Right atrium auricular region (tissue), 2 donors: ENCODE measurements at places on chromosomes 3 and 15.

DNA sequence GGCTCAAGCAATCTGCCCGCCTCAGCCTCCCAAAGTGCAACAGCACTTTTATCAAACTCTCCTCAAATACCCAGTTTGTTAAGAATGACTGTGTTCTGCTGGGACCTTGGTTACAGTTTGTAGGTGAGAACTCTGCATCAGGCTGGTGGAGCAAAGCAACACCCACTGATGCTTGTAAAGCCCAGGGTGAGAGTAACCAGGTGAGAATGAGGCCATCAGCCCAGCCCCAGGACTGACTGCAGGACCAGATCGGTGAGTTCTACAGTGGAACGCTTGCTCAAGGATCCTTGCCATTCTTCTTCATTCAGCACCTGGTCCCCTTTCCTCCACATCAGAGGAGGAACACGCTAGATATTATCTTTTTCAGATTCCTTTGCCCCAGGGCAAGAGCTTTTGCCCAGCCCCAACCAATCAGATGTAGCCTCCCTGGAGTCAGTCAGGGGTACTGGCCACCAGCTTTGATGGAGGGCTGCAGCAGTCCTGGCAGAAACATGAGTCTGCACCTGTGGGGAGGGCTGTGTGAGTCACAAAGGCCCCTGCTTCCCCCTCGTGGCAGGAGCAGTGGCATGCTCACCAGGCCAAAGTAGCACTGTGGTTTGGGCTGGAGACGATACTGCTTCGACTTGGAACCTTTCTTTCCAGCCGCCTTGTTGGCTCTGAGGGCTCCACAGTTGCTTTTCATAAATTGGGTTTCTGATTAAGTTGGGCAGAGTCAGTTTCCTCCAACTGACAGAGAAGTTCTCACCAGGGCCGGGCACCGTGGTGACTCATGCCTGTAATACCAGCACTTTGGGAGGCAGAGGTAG, 3.5 kb upstream of the SHISA5 start:
- peak; percentile 61 for DNase-seq

DNA sequence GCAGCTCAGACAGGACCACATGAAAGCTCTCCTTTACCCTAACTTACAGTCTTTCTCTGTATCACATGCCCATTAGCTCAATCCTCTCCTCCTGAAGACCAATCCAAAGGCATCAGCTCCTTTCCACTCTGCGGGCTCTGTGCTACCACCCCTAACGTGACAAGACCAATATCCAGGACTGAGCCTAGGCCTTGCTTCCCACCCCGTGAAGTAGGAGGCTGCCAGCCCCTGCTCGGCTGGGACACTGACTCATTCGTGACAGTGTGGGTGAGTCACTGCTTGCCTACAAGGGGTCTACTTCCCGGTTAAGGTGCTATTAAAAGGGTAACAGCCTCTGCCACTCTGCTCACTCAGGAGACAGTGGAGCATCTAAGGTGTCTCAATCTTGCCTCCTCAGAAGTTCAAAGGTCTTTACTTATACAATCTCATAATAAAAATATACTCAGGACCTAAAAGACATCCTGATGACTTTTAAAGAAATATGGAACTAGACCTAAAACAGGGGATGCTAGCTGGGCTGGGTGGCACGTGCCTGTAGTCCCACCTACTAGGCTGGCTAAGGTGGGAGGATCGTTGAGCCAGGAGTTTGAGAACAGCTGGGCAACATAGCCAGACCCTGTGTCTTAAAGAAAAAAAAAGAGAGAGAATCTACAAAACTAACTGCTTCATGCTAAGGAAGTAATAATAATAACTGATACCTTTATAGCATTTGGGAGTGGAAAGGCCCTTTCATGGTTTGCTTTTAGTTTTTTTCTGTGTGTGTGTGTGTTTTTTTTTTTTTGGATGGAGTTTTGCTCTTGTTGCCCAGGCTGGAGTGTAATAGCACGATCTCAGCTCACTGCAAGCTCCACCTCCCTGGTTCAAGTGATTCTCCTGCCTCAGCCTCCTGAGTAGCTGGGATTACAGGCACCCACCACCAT, 55.0 kb downstream of the TMEM44 start:
- DNase-seq: peak; percentile 93

GRCh38 chr3:10170915-10171478, 6.3 kb downstream of the IRAK2 start:
- no peak for DNase-seq

GRCh38 chr3:127929818-127930413, 14.9 kb downstream of the KBTBD12 start:
- DNase-seq: no peak

DNA sequence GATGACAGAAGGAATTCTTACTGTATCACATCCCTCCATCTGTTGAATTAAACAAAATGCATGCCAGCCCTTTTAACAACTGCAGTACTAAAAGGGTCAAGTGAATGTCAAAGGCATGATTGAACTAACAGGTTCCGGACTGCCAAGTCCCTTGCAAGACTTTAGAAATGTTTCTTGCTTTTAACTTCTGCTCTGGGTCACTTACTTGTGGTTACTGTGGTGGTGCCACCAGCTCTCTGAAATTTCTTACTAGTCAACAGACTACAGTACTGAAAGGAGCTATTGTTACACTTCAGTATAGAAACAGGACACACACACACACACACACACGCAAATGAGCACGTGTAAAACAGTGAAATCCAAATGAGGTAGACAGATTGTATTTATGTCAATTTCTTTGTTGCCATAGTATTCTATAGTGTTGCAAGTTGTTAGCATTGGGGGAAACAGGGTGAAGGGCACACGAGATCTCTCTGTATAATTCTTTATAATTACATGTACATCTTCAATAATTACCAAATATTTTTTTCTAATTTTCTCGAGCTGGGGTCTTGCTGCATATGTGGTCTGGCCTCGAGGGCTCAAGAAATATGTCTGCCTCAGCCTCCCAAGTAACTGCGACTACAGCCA, 79.9 kb upstream of the SLC25A26 start:
- DNase-seq: no peak

DNA sequence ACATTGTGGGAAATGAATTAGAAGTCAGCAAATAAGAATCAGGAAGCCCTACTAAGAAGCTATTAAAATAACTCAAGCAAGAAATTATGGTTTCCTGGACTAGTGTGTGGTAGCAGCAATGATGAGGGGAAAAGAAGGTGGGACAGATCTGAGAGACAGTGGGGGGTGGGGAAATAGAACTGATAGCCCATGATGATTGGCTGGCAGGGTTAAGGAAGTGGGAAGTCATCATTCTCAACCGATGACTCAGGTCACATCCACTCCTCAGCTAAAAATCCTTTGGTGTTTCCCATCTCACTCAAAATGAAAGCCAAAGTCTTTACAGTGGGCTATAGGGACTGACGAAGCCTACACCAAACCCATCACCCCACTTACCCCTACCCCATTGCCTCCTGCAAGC, 153.9 kb upstream of the ARHGEF26 start:
- no peak for DNase-seq

GRCh38 chr3:30084971-30085403, 521.4 kb upstream of the TGFBR2 start:
- DNase-seq: no peak

- no peak for DNase-seq
These were observed 651 bp downstream of the UBA3 start for GRCh38 chr3:69079269-69080159.

- DNase-seq: no peak
These were observed 752 bp downstream of the CEP63 start for GRCh38 chr3:134486577-134487041.

DNA sequence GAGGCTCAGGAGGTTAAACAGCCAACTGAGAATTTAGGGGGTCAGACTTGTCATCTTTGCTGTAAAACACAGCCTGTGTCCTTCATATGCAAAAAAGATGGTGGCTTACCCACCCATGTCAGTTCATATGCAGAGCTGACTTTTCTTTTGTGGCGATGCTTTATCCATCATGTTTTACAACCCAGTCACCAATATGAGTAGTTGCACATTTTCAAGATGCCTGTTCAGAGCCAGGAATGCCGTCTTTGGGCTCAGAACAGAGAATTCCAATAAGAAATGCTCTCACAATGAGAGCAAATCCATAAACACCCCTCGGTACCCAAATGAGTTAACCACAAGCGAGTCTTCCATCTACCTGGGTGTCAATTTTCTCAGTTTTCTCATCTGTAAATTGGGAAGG, 83.6 kb downstream of the TIGIT start:
- no peak for DNase-seq

DNA sequence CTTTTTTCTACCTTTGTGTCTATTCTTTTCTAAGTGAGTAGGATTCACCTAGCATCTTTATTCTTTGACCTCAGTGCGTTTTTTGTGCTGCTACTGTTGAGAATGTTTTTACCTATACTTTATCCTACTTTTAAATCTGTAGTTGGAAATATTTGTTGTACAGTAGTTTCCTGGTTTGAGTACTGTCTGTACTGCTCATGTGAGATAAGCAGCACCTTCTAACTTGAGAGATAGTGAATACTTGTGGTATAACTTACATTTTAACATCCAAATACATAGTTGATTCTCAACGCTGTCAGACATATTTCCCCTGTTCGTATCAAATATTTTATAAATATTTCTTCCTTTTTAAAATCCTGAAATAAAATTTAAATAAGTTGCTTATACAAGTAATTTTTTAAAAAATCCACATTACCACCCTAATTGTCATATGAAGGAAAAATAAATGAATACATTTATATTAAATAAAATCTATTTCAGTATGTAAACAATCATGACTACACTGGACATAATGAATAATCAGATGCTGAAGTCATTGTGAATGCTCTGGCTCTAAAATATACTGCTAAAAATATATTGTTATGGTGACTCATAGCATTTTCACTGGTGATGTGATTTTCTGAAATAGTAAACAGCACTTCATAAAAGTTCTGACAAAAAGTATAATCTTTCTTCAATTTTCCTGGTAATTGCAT, 17.4 kb downstream of the ATP11B start:
- no peak for DNase-seq
